Tibial nerve (tissue), 4 donors: ENCODE measurements at places on chromosomes 3 and 15. TPM values are rescaled to one million over a fixed set of nuclear protein-coding genes. Genes with fewer than 3 reads are reported as not detected.

- H3K36me3 ChIP-seq, result no peaks in the 10 kb centered on the region
- H3K27ac ChIP-seq, result no peak overlapping the region
- H3K4me3 ChIP-seq, result no peak overlapping the region
- no peaks in the 10 kb centered on the region for H3K4me1 ChIP-seq
- no peaks in the 10 kb centered on the region for H3K27me3 ChIP-seq
- no peak for DNase-seq
These were observed 212.7 kb downstream of the PDZRN3 start for GRCh38 chr3:73411993-73412392.

- no peak overlapping the region for H3K27ac ChIP-seq
- H3K27me3 ChIP-seq, result no peaks in the 10 kb centered on the region
- no peaks in the 10 kb centered on the region for H3K36me3 ChIP-seq
These were observed 8.2 kb downstream of the ZPLD1 start for GRCh38 chr3:102443021-102443420.

GRCh38 chr3:1552831-1553230, 460.0 kb downstream of the CNTN6 start:
- no peak overlapping the region for H3K27ac ChIP-seq
- no peaks in the 10 kb centered on the region for H3K4me1 ChIP-seq
- H3K36me3 ChIP-seq, result no peaks in the 10 kb centered on the region
- DNase-seq, result no peak
- H3K27me3 ChIP-seq, result no peaks in the 10 kb centered on the region

- no peaks in the 10 kb centered on the region for H3K27me3 ChIP-seq
- H3K4me3 ChIP-seq, result no peak overlapping the region
- no peak overlapping the region for H3K27ac ChIP-seq
- no peaks in the 10 kb centered on the region for H3K4me1 ChIP-seq
- H3K36me3 ChIP-seq, result no peaks in the 10 kb centered on the region
These were observed 305.0 kb downstream of the WDR72 start for GRCh38 chr15:53454535-53454842.

SLC27A2 gene
- not detected for total RNA-seq

THAP10 gene
- 4.6 TPM for total RNA-seq
